ENCODE measurements at places on chromosomes 4 and X.
A peak's percentile ranks its signal among the peaks of the same experiment; 100 is the strongest.

DNA sequence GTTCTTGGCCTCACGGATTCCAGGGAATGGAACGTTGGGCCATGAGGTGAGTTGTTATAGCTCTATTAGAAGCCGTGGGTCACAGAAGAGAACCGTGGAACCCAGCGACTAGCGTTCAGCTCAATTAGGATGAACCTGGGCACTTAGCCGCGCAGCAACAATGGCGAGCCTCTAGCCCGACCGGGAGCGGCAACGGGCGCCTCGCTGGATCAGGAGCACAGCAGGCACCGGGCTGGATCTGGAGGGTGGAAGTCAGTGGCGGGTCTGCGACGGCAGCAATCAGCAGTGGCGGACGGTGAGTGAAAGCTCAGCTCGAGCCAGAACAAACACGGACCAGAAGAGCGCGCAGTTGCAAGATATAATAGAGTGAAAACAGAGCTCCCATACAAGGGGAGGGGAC is 34.2 kb downstream of the AGA start:
- no peak for DNase-seq

DNA sequence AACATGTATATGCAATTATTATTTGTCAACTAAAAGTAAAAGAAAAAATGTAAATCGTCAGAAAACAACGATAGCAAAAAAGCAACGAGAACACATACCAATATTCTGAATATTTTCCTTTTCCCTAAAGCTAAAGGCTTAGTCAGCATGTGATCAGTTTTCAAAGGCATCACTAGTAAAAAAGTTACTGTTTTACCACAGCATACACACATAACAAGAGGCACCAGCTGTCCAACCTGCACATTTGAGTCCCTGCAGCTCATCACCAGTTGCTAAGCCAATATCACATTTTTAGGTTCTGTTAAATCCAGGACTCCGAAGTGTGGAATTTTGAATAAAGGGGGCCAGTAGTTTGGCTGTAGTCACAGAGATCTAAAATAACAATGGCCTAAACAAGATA is 203.8 kb downstream of the ADGRA3 start:
- no peak for DNase-seq

GRCh38 chr4:74157561-74158465 is at the start of gene MTHFD2L:
MTHFD2L (plus strand) TSS chr4:74158118; CDS start chr4:74158139, 21 bp downstream.
- DNase-seq: peak; percentile 88

GRCh38 chrX:19642241-19643109 is 127.2 kb upstream of the MAP3K15 start:
- no peak for DNase-seq

GRCh38 chr4:24979554-24979953 is 51.2 kb downstream of the LGI2 start:
- no peak for DNase-seq

- DNase-seq: no peak
Measured at GRCh38 chr4:108889696-108890483, 127.0 kb upstream of the ETNPPL start.

DNA sequence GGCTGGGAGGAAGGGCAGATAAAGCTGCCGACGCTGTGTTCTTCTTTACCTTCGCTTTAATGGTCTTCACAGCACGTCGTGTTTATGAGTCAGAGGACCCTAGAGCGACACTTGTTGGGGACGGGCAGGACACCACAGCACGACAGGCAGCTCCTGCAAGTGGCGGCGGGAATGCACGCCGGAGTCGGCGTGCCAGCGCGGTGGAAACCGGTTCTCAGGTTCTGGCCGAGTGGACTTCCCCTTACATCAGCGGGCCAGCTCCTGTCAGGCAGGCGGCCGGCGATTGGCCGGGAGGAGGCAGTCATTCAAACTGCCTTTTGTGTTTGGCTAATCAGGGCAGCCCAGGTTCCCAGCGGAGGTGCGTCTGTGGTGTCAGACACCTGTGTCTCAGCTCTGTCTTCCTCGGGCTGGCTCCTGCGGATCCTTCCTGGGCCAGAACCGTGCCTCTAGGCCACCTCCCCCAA is 150.9 kb downstream of the SHROOM3 start:
- no peak for DNase-seq

- no peak for DNase-seq
Measured at GRCh38 chr4:38442073-38442788, 221.8 kb upstream of the KLF3 start.

- no peak for DNase-seq
Measured at GRCh38 chr4:165680821-165681220, 192.2 kb upstream of the TLL1 start.

DNA sequence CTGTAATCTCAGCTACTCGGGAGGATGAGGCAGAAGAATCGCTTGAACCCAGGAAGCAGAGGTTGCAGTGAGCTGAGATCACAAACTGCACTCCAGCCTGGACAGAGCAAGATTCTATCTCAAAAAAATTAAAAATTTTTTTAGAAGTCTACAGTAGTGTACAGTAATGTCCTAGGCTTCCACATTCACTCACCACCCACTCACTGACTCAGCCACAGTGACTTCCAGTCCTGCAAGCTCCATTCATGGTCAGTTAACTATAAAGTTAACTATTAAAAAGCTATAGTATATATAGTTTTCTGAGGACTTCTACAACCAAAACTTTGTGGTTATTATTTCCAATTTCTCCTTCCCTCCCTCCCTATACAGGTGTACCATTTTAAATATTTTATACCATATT is 34.7 kb upstream of the NEUROG2 start:
- no peak for DNase-seq

All from activated CD8-positive, alpha-beta memory T cell treated with anti-CD3 and anti-CD28 coated beads, Interleukin-2, amount 10 ng/mL, durations not matched to agents 7 days and 5 days (primary cell).